ENCODE measurements at places on chromosomes 2 and 18.

DNA sequence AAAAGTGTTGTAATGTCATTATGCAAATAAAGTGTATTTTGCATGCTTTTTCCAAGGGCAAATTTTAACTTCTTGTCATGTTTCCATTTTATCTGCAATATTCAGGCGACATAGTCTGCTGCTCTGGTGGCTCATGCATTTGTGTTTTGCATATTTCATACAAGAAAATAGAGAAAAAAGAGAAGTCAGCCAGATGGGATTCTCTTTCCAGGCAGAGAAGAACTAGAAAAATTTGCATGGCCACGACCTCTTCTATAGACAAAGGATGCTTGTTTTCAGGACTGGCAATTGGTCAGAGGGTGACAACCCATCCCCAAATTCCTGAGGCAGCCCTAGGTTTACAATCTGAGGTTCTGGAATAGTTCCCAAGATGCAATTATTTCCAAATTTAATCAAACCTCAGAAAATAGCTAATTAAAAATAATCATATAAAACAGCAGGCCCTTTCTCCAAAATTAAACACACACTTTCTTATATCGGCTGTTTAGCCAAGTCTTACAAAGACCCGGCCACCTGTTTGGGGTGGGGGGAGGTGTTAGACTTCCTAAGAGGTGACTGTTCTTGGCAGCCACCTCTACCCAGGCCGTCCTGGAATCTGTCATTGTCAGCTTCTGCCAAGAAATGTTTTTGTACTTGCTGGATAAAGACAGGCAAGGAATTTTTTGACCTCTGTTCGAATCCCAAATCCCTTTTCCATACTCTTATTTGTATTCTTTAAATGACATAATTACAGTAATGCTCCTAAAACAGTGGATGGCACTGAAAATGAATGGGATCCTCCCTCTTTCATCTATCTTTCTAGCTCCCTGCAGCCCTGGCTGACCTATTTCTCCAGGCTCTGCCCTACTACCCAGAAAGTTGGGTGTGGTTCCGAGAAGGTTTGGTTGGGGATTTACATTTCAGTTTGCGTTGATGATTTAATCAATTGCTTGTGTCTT is 20.8 kb upstream of the SOS1 start:
- no peak for DNase-seq

DNA sequence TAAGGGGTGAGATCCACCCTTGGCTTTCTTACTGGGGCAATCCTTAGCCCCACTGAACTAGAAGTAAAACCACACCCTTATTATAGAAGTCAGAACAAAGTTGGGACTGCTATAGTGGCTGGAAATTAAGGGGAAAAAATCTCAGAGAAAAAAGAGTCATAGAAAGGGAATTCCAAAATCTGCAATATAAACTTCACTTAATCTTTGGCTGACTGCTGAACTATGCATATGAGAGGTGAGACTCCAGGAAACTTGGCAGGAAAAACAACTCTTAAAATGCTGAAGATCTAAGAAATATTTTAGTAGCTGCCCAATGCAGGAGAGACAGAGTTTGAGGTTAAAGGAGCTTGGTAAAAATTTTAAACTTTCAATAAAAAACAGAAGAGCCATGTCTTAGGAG is 201.8 kb upstream of the FN1 start:
- DNase-seq: no peak

DNA sequence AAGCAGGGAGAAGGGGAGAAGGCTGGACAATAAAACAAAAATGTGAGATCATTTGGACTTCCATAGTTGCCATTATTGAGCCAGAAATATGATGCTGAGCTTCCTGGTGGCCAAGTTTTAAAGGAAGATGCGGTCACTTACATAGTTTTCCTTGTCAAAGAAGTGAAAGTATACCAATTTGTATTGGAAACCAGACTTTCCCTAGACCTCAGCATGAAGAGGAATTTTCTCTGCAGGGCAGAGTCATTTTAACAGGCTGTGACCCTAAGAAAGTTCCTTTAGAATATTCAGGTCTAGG is 111.0 kb downstream of the GATA6 start:
- no peak for DNase-seq

DNA sequence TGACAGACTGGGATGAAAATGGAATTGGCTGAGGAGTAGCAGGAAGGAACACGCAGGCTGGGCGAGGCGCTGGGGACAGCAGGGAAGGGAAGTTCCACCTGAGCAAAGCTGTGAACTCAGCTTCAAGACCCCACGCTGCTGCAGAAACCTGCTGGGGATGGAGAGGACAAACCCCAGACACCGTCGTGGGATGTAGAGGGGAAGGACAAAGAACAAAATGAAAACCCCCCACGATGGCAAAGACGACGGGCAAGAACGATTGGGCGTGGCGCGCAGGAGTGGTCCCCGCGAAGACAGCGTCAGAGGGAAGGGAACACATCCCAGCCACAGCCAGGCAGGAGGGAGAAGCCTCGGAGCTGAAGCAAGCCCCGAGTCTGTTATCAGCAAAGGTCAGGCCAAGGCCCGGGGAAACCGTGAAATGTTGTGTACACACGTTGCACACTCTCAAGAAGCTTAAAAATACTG is 222.9 kb downstream of the NDUFA10 start:
- no peak for DNase-seq

DNA sequence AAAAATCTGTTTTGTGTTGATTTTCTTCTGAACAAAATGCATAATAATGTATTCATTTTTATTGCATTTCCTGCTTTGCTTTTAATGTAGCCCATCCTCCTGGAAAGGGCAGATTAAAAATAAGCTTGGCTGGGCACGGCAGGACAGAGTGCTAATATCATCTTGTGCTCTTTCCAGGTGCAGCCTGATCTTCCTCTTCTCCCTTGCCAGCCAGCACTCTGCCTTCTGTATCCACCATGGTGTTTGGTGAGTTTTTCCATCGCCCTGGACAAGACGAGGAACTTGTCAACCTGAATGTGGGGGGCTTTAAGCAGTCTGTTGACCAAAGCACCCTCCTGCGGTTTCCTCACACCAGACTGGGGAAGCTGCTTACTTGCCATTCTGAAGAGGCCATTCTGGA is 52.3 kb downstream of the KCNS3 start:
- DNase-seq: no peak

GRCh38 chr2:215764441-215765048 is 248.8 kb downstream of the MREG start:
- DNase-seq: no peak

DNA sequence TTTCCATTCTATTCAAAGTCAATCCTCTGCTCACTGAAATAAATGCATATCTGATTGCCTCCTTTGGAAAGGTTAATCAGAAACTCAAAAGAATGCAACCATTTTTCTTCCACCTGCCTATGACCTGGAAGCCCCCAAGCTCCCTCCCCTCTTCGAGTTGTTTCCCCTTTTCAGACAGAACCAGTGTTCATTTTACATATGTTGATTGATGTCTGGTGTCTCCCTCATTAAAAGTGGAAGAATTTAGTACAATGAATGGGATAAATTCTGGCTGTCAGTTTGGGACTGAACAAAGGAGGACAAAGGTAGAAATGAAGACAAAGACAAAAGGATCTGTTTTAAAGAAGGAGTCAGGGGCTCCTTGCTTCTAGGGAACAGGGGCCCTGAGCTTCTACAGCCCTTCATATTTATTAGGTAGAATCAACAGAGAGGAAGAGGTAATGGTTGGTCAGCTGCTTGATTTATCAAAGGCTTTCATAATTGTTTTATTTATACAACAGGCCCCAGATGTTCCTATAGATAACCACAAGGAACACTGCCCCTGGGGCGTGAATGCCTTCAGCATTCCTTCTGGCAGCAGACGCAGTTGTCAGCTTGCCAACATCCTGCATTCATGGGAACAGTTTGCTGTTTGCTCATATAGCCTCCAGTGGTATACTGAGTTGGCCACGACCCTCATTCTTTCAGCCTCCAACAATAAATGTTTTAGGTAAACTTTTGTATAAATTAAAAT is 949.8 kb upstream of the LRATD1 start:
- DNase-seq: no peak

DNA sequence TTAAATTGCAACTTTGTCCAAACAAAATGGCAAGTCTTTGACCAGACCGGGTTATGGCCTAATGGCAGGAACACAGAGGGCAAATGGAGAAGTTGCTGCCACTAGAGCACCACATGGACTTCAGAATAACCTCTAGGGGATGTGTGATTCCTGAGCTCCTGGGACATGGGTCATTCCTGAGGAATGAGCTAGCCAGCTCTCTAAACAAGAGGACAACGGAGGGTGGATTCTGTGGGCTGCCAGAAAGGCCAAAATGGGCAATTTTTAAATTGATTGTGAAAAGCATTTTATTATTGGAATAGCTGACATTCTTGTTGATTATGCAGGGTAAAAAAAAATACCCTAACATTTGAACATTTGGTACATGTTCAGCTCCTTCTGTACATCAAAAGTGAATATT is 109.8 kb upstream of the FZD5 start:
- no peak for DNase-seq

GRCh38 chr2:112841295-112842044 is 4.9 kb upstream of the IL1B start:
- no peak for DNase-seq

GRCh38 chr18:5429681-5430080 is 114.1 kb downstream of the EPB41L3 start:
- no peak for DNase-seq

GRCh38 chr2:96102596-96103186 is 13.7 kb downstream of the ADRA2B start:
- DNase-seq: no peak

DNA sequence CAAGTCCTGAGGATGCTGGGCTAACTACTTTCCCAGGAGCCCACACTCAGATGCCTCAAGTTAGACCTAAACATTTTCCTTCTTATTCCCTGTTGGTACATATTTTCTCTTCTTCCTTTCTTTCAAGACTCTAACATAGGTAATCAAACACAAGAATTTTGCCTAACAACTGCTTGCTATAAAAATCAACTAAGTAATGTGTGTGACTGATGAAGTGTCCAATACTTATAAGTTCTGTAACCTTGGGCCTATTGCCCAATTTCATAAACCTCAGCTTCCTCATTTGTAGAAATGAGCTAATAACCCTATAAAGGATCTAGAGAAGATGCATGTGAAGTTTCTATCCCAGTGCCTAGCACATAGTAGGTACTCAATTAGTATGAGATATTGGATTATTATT is 31.6 kb upstream of the PIK3C3 start:
- DNase-seq: no peak

DNA sequence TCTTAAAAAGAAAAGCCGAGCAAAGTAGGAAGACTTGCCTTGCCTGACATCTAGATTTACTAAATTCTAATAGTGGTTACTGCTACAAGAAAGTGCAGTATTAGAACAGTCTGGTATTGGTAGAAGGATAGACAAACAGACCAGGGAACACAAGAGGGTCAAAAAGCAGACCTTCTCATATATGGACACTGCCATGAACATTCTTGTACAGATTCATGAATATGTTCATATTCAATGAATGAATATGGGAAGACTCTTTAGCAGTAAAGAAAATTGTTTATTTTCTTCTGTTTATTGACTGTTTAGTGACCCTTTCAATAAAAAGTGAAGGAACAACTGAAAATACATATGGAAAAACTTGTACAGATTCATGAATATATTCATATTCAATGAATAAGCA is 37.6 kb downstream of the DTNB start:
- no peak for DNase-seq

DNA sequence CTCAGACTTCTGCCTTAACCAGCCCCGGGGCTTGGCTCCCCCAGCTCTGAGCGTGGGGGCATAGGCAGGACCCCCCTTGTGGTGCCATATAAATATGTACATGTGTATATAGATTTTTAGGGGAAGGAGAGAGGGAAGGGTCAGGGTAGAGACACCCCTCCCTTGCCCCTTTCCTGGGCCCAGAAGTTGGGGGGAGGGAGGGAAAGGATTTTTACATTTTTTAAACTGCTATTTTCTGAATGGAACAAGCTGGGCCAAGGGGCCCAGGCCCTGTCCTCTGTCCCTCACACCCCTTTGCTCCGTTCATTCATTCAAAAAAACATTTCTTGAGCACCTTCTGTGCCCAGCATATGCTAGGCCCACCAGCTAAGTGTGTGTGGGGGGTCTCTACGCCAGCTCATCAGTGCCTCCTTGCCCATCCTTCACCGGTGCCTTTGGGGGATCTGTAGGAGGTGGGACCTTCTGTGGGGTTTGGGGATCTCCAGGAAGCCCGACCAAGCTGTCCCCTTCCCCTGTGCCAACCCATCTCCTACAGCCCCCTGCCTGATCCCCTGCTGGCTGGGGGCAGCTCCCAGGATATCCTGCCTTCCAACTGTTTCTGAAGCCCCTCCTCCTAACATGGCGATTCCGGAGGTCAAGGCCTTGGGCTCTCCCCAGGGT is 5.5 kb downstream of the CTDSP1 start:
- DNase-seq: no peak

DNA sequence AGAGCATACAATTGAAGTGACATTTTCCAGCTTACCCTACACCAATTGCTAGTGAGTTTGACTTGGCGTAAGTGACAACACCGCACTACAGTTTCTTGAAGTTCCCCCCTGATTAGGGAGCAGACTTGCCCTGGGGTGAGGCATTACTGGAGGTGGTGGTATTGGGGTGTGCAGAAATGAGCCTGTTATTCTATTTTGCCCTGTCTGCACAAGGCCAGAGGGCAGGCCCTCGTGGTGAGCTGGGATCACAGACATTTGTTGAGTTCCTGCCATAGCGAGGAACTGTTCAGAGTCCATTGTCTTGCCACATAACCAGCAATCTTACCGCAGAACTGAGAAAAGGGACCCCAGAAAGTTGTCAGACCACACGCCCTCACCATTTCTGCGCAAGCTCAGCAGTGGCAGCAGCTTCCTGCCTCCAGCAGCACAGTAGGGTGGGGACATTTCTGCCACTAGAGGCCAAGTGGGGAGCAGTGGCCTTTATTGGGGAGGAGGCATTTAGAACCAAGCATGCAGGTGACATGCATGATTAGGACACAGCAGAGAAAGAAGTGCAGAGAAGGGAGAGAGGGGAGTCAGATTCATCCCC is 103.6 kb upstream of the BCL2L11 start:
- DNase-seq: no peak

- no peak for DNase-seq
These were observed 87.3 kb upstream of the CCDC141 start for GRCh38 chr2:179137200-179137759.

- no peak for DNase-seq
These were observed 33.2 kb upstream of the ID2 start for GRCh38 chr2:8648441-8649213.

GRCh38 chr2:25402477-25402876 is 60.8 kb upstream of the DNMT3A start:
- no peak for DNase-seq

DNA sequence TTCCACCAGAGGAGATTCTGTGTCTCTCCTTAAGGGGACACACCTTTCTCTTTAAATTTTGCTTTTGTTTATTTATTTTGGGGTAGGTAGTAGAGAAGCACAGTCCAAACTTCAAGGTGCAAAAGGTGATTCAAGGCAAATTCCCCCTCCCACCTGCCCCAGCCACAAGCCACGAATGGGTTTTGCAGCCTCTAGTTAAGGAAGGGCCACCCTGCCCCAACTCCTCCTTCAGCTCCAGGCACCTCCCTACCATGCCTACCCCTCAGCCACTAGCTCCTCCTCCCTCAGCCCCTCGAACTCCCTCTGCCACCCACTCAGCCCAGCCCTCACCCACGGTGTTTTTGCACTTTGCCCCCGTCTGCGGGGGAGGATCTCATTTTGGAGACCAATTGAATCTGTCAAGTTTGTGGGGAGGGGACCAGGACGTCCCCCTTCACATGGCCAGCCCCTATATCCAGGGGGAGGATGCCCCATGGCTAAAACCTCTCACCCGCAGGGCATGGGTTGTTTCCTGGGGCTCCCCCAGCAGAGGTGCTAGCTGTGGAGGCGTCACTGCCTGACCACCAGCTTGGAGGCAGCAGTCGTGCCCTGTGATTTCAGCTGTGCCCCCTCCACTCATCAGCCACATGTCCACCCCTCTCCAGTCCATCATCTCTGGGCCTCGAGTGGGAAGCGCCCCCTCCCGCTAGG is 4.5 kb downstream of the HAAO start:
- DNase-seq: no peak

Data from activated naive CD4-positive, alpha-beta T cell treated with anti-CD3 and anti-CD28 coated beads, Interleukin-2, amount 50 U/mL, for 16 hours (primary cell).